CD8-positive, alpha-beta T cell (primary cell): ENCODE measurements at places on chromosomes 7 and 10. TPM values are rescaled to one million over a fixed set of nuclear protein-coding genes. Genes with fewer than 3 reads are reported as not detected.

DNA sequence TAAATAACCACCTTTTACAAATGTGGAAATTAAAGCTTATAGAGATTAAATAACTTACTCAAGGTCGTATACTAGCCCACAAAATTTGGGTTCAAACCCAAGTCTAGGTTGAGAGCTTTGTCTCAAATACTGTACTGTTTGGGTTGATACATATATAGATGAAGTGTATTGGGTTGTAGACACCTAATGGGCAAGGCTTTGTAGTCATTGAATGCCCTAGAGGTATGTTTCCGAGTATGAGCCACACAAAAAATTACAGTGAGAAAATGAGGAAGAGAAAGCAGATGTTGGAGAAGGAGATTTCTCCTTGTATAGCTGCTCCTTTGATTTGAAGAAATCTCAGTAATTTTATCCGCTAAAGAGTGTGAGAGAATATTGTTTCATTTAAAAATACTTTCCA lies 60.6 kb downstream of the C1GALT1 start:
- no peak for DNase-seq

GRCh38 chr10:126937026-126937425 lies 31.8 kb downstream of the DOCK1 start:
- no peak for DNase-seq

DNA sequence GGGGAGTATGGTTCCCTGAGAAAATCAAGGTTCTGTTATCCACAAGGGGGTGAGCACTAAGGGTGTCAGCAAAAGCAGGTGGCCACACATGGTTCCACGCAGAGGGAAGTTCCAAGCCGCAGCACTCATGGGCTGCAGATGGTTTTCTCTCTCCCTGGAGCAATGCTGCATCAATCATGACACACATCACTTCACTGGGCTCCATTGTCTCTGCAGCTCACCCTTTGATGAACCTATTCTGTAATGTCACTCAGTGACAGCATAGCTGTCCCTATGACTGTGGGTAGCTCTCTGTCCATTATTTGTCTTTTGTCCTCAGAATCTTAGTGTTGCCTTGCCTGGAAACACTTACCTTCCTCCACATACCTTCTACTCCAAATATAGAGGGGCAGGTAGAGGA lies 34.8 kb downstream of the LRRC18 start:
- DNase-seq: no peak

DNA sequence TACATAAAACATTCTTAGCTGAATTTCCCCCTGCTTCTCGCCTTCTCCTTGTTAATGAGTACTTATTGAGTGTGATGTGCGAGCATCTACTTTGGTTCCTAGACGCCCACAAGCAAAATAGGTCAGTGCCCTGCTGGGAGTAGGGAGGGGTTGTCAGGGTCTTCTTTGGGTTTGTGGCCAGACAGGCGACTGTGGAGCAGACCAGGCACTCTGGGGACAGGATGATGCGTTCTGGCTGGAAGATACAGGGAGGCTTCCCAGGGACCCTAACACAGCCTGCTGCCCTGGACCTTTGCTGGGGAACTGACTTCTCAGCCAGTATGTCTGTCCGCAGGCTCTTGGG lies 227.2 kb downstream of the CUX1 start:
- DNase-seq: no peak

DNA sequence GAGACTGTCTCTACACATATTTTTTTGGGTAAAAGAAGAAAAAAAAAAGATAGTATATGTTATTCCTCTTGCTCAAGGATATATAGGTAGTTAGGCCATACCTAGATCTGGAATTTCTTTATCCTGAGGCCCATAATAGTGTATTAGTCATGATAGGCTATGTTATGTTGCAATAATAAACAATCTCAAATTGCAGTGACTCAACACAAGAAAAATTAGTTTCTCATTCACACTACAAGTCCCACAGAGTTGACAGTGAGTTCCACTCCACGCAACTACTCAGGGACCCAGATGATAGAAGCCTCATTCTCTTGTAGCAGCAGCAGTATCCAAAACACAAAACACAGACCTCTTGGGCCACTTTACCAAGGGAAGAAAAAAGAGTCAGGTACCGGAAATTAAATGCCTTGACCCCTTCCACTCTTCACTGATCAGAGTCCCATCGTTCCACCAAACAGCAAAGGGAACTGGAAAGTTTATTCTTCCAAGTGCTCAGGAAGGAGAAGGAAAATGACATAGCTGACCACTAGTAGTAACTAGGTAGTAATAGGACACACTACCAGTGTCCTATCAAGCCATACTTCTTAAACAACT lies 7.4 kb upstream of the C10orf67 start:
- no peak for DNase-seq

GRCh38 chr10:42960491-42960990 lies 116.3 kb upstream of the RET start:
- DNase-seq: no peak

GRCh38 chr7:75966190-75966961 lies 28.0 kb downstream of the TMEM120A start:
- no peak for DNase-seq

- no peak for DNase-seq
Observed at GRCh38 chr10:14063531-14064285, 267.0 kb downstream of the FRMD4A start.

HOXA13 gene
- total RNA-seq: not detected

AKR1D1 gene
- total RNA-seq: not detected
